ENCODE measurements at places on chromosomes 16 and 17.

GRCh38 chr16:53207810-53208752, 153.3 kb downstream of the CHD9 start:
- peak; percentile 91 for DNase-seq

- no peak for DNase-seq
These were observed 36.2 kb downstream of the FBXL20 start for GRCh38 chr17:39365242-39365641.

- DNase-seq = no peak
These were observed 155.3 kb upstream of the C16orf82 start for GRCh38 chr16:26911436-26911835.

DNA sequence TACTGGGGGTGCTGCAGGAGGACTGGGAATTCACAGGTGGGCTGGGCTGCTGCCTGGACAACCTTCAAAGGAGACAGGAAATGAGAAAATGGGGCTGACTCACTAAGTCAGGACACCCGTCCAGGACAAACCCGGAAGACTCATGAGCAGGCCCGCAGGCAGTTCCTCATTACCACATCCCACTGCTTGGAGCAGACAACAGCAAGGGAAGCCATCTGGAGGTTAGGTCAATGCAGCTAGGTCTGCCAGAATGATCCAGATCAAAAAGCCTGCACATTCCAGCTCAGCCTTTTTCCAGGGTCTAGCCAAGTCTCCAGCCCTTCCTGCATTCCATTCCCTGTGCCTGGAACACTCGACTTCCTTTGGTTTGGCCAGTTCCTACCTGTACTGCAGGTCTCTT, 536.5 kb upstream of the CDH11 start:
- no peak for DNase-seq

- no peak for DNase-seq
These were observed 1.0 kb downstream of the FOXJ1 start for GRCh38 chr17:76139801-76140660.

DNA sequence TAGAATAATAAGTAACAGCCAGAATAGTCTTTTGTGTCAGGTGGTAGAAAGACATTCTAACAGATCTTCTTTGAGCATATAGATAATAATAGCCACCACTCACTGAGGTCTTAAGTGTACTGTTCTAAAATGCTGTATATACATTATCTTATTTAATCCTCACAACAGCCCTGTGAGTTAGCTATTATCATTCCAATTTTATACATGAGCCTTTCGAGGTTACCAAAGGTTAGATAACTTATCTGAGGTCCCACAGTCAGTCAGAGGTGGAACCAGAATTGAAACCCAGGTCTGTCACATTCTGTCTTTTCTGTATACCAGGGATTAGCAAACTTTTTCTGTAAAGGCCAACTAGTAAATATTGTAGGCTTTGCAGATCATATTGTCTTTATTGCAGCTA, 23.2 kb downstream of the REXO5 start:
- DNase-seq = peak; percentile 72

GRCh38 chr17:40323391-40324381, 14.7 kb downstream of the RARA start:
- DNase-seq = peak; percentile 67

DNA sequence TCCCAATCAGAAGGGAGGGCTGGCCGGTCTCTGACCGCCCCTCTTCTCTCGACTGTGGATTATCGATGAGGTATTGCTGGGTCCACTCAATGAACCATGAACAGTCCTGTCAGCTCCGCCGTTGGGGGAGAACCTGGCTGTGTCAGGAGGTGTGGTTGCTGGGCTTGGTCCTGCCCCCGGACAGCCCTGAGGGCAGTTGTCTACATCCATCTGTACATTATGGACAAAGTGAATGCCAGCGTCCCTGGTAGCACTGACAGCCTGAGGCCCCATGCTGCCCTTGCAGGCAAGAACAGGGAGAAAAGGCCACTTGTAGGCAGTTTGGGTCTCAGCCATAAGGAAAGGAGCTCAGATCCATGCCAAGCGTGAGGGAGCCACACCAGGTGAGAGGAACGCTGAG, 38.9 kb downstream of the ST3GAL2 start:
- no peak for DNase-seq

DNA sequence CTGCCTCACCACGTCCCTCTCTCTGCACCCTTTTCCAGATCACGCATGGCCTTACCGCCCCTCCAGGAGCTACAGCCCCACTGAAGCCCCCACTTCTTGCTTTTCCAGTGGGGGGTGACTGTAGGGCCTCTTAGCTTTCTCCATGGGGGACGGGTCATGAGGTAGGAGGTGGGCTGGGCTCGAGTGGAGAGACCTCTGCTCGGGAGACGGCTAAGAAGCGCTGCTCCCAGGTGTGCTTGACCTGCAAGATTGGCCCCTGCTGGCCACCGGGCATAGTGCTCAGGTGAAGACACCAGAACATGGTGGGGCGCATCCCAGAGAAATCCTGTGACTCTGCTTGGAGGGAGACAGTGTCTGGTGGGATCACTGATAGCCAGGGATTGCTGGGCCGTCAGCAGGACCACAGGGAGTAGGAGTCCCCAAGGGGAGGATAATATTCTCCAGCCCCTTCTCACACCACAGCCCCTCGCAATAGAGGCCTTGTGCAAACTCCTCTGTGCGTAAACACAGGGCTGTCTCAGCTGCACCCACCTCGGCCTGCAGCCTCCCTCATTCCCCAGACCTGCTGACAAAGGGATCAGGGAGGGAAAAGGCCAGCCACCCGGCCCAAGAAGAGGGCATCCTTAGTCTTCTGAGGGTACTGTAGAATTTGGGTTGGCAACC, 8.9 kb upstream of the GALK1 start:
- DNase-seq = no peak

Measured in erythroblast (primary cell).